ENCODE measurements at places on chromosomes 5 and 9.

GRCh38 chr5:138408023-138408422 lies 30.8 kb upstream of the REEP2 start:
- no peak for DNase-seq

GRCh38 chr9:97889941-97890887 lies 32.1 kb downstream of the TRMO start:
- no peak for DNase-seq

DNA sequence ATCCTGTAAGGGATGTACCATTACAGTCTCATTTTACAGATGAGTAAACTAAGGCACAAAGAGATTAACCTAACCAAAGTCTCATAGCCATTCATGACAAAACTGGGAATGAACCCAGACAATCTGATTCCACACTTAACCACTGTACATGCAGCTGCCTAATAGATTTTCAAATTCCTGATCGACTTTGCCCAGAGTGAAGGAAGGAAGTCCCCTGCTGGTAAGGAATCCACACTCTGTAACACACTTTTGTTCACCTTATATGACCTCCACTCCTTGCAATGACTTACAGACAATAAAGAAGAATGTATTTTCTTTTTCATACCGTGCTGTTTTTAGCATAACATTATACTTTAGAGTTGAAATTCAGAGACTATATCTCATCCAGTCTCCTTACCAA lies 31.3 kb upstream of the PLPP6 start:
- DNase-seq: no peak

DNA sequence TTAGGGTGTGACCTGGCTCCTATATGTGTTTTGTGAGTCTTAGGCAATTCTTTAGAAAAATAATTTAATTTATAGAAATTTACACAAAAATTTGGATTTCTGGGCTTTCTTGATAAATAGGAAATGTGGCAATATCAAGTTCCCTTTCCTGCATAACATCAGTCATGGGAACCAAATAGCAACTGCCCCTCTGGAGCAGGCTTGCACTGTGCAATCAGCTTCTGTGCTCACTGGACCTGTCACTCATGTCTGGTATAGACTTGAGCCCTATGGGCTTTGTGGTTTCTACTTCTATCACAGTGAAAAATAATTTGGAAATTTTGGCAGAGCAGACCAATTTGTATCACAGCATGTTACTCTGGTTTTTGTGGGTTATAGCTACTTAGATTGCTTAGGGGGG lies 131.7 kb downstream of the ADGRV1 start:
- no peak for DNase-seq

DNA sequence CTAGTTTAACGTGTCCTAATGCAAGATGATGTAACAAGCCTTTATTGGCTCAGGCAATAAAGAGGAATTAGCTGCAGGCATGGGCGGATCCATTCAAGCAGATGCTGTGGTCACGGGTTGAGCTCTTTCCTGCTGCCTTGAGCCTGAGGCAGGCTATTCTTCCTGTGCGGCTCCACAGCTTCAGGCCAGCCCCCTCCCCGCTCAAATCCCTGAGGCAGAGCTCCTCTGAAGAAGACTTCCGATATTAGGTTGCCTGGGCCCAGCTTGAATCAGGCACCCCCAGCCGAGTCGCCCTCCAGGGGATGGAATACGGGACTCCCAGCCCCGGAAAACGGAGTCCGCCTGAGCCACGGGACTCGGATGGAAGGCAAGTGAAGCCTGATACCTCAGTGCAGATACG lies 95.0 kb upstream of the RUFY1 start:
- DNase-seq: no peak

DNA sequence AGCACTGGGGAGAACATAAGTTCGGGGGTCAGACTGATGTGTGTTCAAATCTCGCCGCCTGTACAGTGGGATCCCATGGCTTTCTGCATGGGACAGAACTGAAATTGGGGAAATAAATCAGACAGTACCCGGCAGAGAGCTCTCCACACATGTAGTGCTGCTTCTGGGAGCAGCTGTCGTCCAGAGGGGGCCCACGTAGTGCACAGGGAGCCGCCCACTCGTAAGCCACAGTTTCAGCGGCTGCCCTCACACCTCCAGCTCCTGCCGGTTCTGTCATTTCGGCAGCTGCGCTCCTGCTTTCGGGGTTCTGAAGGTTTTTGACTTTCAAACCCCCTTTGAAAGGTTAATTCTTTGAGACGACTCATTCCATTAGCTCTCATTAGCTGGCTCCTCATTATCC lies 83.1 kb downstream of the OLFM1 start:
- DNase-seq: no peak

- no peak for DNase-seq
Measured at GRCh38 chr5:171475596-171475995, 56.1 kb downstream of the FGF18 start.

DNA sequence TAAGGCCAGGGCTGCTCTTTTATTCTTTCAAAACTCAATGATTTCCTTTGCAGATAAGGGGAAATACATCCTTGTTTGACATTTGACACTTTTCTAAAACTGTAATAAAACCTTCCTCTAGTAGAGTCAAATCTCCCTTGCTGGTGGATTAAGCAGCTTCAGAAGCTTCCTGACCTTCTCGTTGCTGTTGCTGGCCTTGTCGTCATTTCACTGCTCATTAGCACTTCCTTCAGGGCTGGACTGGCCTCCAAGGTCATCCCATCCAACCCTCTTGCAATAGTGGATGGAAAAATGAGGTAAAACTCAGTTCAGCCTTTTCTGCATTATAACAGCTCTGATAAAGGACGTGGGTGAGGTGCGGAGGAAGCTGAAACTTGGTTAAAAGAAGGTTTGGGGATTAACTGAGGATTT lies 1.1 kb upstream of the ADAMTSL1 start:
- DNase-seq: peak; percentile 32

- DNase-seq: peak; percentile 83
Measured at GRCh38 chr9:13279284-13280141, at the start of gene MPDZ. MPDZ (minus strand) TSS chr9:13279692; CDS start chr9:13250315, 29,377 bp downstream.

DNA sequence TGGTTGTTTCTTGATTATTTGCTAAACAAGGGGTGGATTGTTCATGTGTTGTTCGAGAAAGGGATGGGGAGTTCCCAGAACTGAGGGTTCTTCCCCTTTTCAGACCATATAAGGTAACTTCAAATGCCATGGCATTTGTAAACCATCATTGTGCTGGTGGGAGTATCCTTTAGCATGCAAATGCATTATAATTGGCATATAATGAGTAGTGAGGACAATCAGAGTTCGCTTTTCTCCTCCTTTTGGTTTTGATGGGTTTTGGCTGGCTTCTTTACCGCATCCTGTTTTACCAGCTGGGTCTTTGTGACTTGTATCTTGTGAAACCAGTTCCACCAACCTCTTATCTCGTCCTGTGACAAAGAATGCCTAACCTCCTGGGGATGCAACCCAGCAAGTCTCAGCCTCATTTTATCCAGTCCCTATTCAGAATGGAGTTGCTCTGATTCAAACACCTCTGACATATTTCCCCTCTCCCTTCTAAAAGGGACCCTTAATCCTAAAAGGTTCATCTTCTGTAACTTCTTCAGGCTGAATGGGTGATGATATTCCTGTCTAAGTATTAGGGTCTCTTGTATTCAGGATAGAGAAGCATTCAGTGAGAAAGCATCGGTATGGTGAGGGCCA lies 8.7 kb upstream of the FBN2 start:
- peak; percentile 62 for DNase-seq

DNA sequence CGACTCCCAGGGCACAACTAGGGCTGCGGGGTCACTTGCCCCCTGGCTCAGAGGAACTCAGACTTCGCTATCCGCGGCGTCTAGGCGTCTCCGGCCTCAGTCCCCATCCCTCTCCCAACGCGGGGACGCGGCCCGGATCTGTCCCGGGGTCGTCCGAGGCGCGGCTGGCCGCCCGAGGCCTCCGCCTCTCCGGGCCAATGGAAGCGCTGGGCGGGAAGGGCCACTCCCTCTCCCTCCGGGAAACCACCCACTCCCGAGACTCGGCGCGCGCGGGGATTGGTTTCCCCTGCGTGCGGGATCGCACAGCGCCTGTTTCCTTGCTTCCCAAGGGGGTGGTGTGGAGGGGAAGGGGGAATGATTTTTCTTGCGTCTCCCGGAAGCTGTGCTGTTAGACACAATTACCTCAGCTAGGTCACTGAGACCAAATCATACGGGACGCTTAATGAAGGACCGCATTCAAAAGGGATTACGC lies 38.3 kb downstream of the NR2F1 start:
- DNase-seq: peak; percentile 90

- DNase-seq: no peak
Measured at GRCh38 chr9:72497447-72498046, 23.9 kb upstream of the TMC1 start.

- DNase-seq: no peak
Measured at GRCh38 chr5:146706321-146706972, 172.1 kb downstream of the PPP2R2B start.

- no peak for DNase-seq
Measured at GRCh38 chr5:153827397-153827796, 211.3 kb downstream of the FAM114A2 start.

- DNase-seq: no peak
Measured at GRCh38 chr5:61059499-61059898, 102.8 kb downstream of the SMIM15 start.

GRCh38 chr9:127112735-127113161 lies 9.7 kb downstream of the ANGPTL2 start:
- no peak for DNase-seq

DNA sequence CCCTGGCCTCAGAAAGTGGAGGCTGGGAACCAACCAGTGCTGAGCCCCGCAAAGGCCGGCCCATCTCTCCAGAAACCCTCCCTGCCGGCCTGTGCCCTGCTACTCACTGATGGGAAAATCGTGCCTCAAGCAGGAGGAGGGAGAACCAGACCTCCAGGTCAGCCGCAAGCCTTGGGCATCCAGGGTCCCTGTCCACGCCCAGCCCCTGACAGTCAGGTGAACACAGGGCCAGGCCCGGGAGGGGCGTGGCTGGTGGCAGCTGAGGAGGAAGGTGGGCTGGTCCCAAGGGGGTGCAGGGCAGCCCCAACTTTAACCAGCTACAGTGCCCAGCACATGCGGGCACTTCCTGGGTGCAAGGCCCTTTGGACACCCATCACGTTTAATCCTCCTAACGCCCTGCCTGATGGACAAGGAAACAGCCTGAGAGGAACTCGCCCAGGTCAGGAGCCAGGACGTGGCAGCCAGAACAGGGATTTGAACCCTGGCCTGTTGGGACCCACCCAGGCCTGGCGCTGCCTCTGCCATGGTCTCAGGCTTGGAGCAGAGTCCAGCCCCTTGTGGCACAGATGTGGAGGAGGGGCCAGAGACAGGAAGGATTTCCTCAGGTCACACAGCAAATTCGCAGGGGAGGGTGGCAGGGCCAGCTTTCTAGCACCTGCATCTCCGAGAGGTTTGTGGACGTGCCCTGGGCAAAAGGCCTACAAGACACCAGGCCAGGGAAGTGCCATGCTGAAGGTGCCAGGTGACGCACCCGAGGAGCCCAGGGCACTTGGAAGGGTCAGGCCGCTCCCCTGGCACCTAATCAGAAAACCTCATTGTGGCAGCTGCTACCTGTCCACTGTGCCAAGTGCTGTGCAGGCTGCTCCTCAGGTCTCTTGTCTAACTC lies 4.5 kb downstream of the RALGDS start:
- no peak for DNase-seq

GRCh38 chr5:55123365-55123764 lies 20.9 kb downstream of the GZMA start:
- no peak for DNase-seq

GRCh38 chr9:127132375-127132774 lies 9.9 kb upstream of the ANGPTL2 start:
- DNase-seq: no peak

- DNase-seq: no peak
Measured at GRCh38 chr5:130976493-130976892, 188.6 kb downstream of the HINT1 start.

GRCh38 chr9:113503613-113504211 lies 40.2 kb downstream of the RGS3 start:
- DNase-seq: no peak

DNA sequence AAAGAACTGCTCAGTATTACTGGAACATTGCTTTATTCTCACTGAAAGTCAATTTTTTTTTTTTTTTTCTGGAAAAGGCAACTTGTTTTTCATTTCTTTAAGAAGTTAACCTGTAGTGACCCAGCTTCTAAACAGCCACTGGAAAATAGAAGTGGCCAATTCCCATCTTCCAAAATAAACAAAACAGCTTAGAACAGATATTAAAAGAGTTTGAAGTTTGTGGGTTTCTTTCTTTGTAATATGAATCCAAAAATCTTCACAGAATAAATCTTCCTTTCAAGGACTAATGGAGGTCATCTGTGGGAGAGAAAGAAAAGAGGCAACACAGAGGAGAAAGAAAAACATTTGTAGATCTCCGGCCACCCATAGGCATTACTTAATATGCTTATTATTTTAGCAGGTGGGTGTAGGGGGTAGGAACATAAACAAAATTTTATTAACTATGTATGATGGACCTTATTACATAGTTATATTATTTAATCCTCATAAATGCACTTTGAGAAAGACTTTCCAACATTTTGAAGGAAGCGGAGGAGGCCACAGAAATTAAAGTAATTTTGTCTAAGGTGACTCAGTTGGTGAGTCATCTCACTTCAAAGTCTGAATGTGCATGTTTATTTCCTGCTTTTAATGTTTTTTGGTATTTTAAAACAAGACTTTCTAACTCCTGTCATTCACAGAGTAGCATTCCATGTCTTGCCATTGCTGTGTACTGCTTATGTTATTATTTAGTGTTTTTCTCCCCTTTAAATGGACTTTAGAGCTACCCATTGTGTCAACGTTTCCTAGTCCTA lies 1791.8 kb upstream of the WWC1 start:
- DNase-seq: no peak

Data from NCI-H345 (cell line).